Naive B cell (primary cell): ENCODE measurements at places on chromosomes 12 and 14. TPM values are rescaled to one million over a fixed set of nuclear protein-coding genes. Genes with fewer than 3 reads are reported as not detected.

Gene BORCS5
- polyA plus RNA-seq = 14.6 TPM

DNA sequence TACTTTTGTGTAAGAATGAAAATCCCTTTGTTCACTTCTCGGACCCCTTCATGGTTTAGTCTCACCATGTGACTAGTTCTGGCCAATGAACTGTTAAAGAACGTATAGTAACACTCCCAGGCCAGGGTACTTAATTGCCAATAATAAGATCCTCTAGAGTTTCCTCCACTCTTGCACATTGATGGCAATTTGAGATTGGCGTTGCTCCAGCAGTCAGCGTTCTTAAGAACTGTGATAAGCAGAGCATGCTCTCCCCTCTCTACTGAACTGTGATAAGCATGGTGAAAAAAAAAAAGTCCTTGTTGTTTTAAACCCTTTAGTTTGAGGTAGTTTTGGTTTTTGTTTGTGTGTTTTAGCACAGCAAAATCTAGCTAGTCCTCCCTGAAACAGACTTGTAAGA lies 854.5 kb downstream of the SLC6A15 start:
- no peak for DNase-seq

DNA sequence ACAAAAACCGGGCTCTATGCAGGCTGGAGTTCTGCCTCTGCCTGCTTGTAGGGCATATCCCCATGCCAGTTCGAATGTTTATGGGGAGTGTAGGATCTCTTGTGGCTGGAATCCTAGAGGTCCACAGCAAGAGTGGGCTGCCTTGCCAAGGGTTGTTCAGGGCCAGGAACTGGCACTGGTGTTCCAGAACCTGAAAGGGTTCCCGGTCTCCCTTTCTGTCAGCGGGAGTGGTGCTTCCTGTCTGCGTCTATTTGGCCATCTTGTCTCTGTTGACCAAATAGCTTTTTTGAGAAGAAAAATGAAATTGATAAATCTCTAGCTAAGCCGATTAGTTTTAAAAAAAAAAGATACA lies 17.8 kb downstream of the OLR1 start:
- no peak for DNase-seq

- peak; percentile 98 for DNase-seq
These were observed at the start of gene TUBA1A for GRCh38 chr12:49188916-49189367. Gene TUBA1A, minus strand, starts transcription at chr12:49189080. Its CDS starts 101 bp downstream, at chr12:49188979.
